Fibroblast of lung (primary cell): ENCODE measurements at places on chromosomes 7 and 10. TPM values are rescaled to one million over a fixed set of nuclear protein-coding genes. Genes with fewer than 3 reads are reported as not detected.

- H3K36me3 ChIP-seq, result no peaks in the 10 kb centered on the region
- no peaks in the 10 kb centered on the region for H3K4me1 ChIP-seq
- H3K27me3 ChIP-seq, result no peaks in the 10 kb centered on the region
- H3K4me3 ChIP-seq, result no peak overlapping the region
- no peak for DNase-seq
Observed at GRCh38 chr7:20298486-20298901, 32.2 kb upstream of the ITGB8 start.

- H3K36me3 ChIP-seq, result no peaks in the 10 kb centered on the region
- no peak overlapping the region for H3K27ac ChIP-seq
- H3K27me3 ChIP-seq, result peaks cover 3% of the 10 kb centered on the region
- no peaks in the 10 kb centered on the region for H3K4me1 ChIP-seq
- H3K4me3 ChIP-seq, result no peak overlapping the region
Observed at GRCh38 chr10:100448951-100449350, 13.9 kb upstream of the WNT8B start.

GRCh38 chr7:28316489-28316888 lies 95.8 kb upstream of the CREB5 start:
- no peak overlapping the region for H3K27ac ChIP-seq
- H3K4me1 ChIP-seq, result no peaks in the 10 kb centered on the region
- peak; percentile 72 for DNase-seq
- H3K27me3 ChIP-seq, result peaks cover 12% of the 10 kb centered on the region
- no peaks in the 10 kb centered on the region for H3K36me3 ChIP-seq

GRCh38 chr10:114662646-114663217 lies 4.7 kb upstream of the ABLIM1 start:
- no peak overlapping the region for H3K4me3 ChIP-seq
- H3K27me3 ChIP-seq, result peaks cover 9% of the 10 kb centered on the region
- no peaks in the 10 kb centered on the region for H3K36me3 ChIP-seq
- no peak overlapping the region for H3K27ac ChIP-seq

DNA sequence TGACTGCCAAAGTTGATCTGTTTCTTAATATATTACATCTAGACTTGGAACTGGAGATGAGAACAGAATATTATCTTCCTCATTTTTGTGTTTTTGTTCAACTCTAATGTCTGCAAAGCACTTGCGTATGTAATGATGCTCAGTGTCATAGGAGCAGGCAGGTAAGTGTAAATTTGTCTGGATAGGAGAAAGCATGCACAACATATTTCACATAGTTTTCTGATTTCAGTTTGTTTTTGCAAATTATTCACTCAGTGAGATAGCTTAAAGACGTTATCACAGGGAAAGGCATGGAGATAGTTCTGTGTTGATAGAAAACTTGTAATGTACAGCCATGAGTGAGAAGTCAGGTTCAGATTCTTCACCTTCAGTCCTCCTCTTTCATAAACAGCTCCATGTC lies 84.8 kb downstream of the CFTR start:
- H3K4me1 ChIP-seq, result no peaks in the 10 kb centered on the region
- no peak overlapping the region for H3K4me3 ChIP-seq
- no peaks in the 10 kb centered on the region for H3K27me3 ChIP-seq
- no peaks in the 10 kb centered on the region for H3K36me3 ChIP-seq

DNA sequence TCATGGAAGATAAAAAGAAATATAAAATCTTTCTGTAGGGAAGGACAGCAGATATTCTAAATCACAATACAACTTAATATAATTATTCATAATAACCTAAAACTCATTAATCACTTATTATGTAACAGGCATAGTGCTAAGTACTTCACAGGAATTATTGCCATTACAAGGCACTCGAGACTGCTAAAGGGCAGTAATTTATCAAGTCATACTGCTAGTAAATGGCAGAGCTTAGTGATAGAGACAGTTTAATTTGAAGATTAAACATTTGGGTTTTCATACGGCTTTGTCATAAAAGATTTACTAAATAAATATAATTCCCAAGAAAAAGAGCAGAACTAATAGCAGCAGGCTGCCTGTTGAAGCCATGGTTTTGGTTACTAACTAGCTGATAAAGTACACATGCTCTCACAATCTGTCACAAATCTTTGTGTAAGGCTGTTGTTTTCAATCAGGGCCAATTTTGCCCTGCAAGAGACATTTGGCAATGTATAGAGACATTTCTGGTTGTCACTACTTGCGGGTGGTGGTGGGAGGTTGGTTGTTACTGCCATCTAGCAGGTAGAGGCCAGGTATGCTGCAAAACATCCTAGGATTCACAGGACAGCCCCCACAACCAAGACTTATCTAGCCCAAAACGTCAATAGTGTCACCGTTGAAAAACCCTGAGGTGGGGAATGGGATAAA lies 233.3 kb upstream of the CACNA2D1 start:
- no peaks in the 10 kb centered on the region for H3K36me3 ChIP-seq
- DNase-seq, result no peak
- H3K27me3 ChIP-seq, result no peaks in the 10 kb centered on the region
- H3K4me3 ChIP-seq, result no peak overlapping the region
- no peak overlapping the region for H3K27ac ChIP-seq

PDE1C gene
- 23.4 and 27.6 TPM in 2 replicates for total RNA-seq

UPK3BL2 gene
- total RNA-seq, result 1.0 and 3.8 TPM in 2 replicates

IFIT2 gene
- 11.6 and 21.6 TPM in 2 replicates for total RNA-seq

TRIM4 gene
- 31.5 and 35.4 TPM in 2 replicates for total RNA-seq
